ENCODE measurements at places on chromosomes 12 and 14.
A peak's percentile ranks its signal among the peaks of the same experiment; 100 is the strongest.

DNA sequence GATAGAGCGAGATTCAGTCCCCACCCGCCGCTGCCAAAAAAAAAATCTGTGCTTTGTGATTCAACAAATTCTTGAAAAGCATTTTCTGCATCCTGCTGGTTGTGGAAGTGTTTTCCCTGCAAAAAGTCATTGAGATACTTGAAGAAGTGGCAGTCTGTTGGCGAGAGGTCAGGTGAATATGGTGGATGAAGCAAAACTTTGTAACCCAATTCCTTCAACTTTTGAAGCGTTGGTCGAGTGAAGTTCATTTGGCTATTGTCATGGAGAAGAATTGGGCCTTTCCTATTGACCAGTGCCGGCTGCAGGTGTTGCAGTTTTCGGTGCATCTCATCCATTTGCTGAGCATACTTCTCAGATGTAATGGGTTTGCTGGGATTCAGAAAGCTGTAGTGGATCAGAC lies 20.9 kb downstream of the SRGAP1 start:
- no peak for DNase-seq

GRCh38 chr14:66596241-66596985 lies 88.5 kb downstream of the GPHN start:
- no peak for DNase-seq

DNA sequence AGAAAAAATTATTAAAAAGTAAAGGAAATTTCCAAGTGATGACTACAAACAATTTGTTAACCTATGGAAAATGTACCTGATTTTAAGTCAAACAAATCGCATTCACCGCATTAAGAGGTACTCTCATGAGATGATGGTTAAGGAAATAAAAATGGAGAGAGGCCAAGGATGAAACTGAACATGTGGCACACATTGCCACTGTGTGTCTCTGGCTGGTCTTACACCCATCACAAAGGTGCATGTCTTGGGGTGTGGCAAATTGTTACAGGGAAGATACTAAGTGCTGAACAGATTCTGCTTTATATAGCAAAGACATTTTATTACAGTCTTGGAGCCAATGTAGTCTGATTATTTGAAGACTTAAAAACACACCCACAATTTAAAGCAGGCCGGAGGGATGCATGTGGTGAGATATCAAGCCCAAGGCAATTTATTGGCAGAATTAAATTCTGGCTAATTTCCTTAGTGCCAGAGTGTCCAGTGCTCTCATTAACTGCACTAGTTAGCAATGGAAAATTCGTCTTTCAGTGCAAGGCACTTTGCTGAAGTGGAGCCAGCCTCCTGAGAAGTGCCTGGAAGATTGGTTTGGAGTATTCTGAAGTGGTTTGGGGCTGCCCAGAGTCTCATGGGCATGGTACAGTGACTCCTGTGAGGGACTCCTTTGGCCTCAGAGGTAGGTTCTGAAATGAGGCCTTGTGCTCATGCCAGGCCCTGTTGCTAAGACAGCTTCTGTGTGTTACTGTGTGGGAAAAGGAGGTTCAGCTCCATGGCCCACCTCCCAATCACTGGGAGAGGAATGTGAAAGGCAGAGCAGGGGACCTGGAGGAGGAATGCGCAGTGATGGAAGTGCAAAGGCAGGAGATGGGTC lies 166.9 kb downstream of the BRMS1L start:
- no peak for DNase-seq

DNA sequence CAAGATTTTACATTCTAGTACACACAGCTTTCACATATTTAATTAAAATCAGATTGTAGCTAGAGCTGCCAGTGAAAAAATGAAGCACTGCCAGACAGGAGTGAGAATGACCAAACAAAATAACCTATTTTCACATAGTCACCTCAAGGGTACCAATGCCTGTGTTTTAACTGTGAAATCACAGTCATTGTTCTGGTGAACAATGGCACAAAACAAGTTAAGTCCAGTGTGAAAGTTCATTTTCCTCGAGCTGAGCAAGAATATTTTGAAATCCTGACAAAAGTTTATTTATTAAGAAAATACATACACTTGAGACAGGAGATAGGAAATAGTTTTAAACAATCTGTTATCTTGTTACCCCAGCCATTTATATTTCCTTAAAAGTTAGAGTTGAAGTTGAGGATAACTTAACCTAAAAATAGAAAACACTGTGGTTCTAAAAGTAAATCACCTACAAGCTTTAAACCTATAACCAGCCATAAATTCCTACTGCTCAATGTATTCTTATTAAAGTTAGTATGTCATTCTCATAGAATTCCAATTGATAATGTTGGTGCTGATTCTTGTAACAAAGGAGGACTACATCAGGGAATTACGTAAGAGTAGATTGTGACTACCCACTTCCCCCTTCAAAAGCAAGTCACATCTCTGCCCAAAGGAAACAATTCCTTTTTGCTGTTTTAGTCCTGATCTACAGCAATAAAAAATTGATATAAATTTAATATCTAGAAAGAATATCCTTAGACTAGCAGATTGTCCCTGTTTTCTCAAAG lies 15.9 kb downstream of the DENND5B start:
- no peak for DNase-seq

DNA sequence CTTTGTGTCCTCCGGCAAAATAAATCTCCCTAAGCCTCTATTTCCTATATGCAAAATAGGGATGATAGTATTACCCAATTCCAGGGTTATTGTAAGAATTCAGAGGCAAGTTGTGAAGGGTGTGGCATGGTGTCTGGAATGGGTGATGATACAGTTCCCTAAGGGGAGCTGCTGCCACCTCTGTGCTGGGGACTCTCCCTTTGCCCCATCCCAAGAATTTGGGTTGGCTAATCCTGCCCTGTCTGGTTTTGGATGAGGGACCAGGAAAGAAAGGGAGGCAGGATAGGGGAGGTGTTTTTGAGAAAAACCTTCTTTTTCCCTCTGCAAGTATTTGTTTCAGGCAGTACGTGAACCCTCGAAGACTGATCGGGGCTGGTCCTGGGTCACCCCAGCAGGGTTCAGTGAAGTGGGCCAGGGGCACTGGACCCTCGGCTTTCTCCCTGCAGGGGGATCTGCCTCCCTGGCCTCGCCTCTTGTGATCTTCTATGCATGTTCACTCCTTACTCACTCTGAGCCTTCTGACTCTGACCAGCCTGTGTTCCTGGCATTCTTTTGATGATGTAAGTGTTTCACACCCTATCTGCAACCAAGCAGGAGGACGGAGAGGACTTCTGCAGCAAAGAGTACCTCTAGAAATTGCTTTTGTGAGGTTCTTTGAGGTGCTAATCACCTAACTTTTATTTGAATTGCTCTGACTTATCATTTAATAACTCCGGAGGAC lies 60.8 kb downstream of the RASSF3 start:
- DNase-seq = no peak

DNA sequence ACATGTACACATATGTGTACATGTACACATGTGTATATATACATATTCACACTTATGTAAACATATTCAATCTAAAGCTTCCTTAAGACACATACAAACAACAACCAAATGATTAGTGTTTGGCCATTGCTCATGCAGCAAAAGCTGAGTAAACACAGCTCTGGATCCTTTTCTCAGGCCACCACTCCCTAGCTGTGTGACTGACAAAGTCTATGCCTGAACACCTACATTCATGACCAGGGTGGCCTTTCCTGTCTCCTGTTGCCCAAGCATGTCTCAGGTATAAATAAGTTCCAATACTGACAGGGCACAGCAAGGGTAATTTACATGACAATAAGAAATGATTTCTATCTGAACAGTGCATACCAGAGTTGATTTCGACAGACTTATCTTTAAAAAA lies 1.4 kb upstream of the PTPRO start:
- no peak for DNase-seq

DNA sequence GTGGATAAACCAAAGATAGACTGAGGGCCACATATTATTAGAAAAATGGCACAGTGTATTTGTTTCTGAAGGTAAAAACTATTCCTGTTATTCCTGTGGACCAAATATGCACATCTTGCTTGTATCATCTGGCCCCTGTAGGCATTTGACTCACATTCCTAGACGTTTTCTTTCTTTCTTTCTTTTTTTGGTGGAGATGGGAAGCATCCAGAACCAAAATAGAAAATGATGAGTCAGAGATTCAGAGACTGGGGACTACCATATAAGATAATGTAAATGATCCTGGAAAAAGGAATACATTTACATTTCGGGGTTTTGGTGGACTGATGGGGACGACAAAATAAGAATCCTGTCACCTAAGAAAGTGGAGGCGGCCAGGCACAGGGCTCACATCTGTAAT lies 24.2 kb downstream of the TRIM9 start:
- no peak for DNase-seq

DNA sequence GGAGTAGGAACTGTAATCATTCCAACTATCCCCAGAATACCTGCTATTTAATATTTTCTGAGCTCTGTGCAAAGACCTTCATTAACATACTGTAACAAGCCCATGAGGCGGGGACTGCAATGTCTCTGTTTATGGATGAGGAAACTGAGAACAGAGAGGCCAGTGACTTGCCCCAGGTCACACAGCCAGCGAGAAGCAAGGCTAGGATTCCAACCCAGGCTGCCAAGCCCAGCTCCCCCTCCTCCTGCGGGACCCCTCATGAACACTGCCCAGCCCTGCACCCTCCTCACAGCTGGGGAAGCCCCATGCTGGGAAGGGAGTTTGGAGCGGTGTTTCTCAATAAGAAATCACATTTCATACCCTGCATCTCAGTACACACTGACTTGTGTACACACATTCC lies 10.9 kb downstream of the HVCN1 start:
- DNase-seq = no peak

DNA sequence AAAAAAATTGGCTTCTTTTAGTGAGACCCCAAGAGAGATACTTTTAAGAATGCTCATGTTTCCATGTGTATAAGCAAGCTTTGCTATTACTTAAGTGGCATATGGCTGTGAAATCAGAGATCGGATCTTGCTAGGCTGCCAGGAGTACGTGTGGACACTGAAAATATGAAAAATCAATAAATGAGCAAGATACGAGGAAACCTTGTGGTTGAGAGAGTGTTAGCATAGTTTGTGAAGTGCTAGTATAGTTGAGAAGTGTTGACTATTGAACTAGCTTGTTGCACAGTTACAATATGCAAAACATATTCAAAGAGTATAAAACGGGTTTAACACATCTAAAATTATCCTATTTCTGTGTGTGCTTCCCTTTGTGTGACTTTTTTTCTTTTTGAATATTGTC lies 230.9 kb upstream of the NOVA1 start:
- no peak for DNase-seq

- DNase-seq = no peak
These were observed 3.6 kb upstream of the FOS start for GRCh38 chr14:75274899-75275569.

GRCh38 chr12:111430433-111431353 lies 25.0 kb downstream of the SH2B3 start:
- DNase-seq = no peak

GRCh38 chr12:124673801-124674617 lies 106.6 kb upstream of the NCOR2 start:
- no peak for DNase-seq

- no peak for DNase-seq
These were observed 33.3 kb downstream of the DTX1 start for GRCh38 chr12:113089839-113090238.

DNA sequence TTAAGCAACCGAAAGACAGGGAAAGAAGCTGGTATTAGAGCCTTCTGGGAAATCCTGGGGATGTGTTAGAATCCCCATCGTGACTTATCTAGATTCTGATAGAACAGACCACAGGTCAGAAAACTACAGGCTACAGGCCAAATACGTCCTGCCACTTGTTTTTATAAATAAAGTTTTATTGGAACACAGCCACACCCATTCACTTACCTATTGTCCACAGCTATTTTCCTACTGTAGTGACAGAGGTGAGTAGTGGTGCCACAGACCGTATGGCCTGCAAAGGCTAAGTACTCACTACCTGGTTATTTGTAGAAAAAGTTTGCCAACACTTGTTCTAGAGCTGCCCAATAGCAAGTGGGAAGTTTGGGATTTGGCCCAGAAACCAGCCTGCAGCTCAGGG lies 53.8 kb downstream of the HRK start:
- DNase-seq = no peak

- no peak for DNase-seq
These were observed 767.7 kb downstream of the LRFN5 start for GRCh38 chr14:42374332-42374731.

- no peak for DNase-seq
These were observed 1.4 kb downstream of the FIGNL2 start for GRCh38 chr12:51846911-51847642.

GRCh38 chr14:71741241-71741640 lies 191.0 kb upstream of the RGS6 start:
- no peak for DNase-seq

GRCh38 chr14:75825147-75825592 lies 156.6 kb downstream of the TGFB3 start:
- no peak for DNase-seq

DNA sequence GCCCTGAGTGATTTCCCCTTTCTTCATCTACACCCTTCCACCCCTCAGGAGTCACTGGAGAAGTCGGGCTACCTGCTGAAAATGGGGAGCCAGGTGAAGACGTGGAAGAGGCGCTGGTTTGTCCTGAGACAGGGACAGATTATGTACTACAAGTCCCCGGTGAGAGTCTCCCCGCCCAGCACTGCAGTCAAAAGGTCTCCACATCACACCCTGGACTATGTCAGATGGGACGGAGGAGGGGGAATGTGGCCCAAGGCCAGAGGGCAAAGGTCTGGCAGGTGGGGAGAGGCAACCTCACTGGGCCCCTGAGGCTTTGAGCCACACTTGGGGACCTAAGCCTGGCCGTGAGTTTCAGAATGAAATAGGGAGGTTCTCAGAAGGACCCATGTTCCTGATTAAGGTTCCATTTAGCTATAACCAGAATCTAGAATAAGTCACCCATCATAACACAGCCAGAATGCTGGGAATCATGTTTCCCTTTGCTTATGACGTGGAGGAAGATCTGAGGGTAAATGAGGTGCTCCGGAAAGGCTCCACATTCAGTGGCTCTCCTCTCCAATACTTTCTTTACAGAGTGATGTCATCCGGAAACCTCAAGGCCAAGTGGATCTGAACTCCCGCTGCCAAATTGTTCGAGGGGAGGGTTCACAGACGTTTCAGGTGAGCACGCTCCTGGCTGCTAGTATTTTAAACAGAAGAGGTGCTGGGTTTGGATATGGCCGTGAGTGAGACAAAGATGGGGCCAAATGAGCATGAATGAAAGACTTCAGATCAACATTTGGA lies 26.6 kb downstream of the PIGH start:
- DNase-seq = no peak

DNA sequence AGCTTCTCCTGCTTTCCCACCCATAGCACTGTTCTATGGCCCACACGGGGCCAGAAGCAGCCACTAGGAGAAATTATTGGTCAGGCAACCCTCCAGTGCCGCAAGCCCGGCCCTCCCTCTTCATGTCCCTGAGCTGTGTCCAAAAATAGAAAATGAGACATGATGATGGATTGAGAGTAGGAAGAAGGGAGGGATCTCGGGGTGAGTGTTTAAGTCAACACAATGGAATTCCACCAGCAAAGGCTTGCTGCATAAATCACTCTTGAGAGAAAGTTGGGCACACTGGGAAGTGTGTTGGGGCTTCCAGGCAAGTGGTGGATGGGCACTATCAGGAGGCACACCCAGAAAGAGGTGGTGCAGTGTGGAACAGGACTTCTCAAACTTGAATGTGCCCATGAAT lies 94.2 kb downstream of the LLPH start:
- DNase-seq = peak; percentile 91

All from fibroblast of skin of left biceps (primary cell).